ENCODE measurements at places on chromosomes 3 and 15.

DNA sequence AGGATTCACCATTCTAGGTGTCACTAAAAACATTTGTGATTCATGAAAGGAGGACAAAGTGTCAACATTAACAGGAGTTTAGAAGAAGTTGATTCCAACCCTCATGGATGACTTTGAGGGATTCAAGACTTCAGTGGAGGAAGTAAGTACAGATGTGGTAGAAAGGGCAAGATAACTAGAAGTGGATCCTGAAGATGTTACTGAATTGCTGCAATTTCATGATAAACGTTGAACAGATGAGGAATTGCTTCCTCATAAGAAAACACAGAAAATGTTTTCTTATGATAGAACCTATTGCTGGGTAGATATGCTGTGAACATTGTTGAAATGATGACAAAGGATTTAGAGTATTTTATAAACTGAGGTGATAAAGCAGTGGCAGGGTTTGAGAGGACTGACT, 23.5 kb upstream of the ATP2C1 start:
- DNase-seq = no peak

DNA sequence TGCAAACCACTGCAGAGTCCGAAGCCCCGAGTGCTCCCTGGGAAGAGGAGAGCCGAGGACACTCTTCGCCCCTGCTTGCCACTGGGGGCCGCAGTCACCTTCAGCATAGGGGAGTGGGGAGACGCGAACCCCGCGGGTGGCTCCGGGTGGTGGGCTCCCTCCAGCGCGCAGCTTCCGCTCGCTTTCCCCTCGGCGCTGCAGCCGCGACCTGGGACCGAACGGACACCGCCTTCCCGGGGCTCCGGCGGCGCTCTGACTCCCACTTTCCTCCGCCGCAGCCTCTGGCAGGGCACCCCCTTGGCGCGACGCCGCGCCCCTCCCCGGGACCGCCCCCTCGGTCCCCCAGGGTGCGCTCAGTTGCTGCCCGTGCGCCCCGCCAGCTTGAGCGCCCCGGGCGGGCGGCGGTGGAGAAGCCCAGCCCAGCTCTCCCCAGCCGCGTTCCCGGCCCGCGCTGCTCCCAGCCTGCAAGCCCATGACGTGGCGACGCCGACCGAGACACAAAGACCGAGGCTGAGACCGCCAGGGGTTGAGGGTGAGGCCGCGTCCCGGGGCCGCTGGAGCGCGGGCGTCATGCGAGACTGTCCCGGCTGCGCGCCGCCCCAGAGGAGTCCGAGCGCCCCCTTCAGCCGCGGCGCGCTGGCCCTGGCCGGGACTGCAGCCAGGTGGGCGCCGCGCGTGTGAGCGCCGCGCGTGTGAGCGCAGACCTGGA, at the start of gene MINAR1:
MINAR1 (plus strand) TSS at position 701 of the 709 bp plus-strand sequence. CDS start 23,812 bp downstream, outside the sequence.
- no peak for DNase-seq

DNA sequence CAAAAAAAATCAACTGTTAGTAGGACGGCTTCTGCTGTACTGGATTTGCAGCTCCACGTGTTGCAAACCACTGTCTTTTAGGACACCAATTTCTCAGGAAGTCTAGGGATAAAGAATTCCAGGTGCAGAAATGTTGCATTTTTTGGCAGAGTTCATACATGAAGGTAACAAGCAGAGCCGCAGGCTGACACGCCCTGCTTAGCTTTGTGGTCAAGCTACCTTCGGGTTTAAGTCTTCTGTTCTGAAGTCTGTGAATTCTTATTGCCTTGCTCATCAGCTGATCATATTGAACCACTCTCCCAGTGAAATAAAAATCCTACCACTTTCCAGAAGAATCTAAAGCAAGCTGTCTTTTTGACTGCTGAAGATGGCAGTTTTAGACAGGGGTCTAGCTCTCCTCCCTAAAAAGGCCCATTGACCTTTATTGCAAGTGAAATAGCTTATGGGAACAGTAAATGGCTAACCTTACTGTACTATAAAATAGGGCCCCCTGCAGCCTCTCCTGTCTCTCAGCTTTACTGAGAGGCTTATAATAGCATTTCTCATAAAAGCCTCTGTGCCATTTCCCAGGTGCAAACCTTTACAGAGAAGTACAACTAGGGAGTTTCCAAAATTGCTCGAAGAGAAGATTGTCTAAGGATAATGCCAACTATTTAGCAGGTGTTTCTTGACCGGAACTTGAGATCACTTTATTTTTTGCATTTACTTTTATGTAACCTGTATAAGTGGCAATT, 262.2 kb upstream of the IL12A start:
- DNase-seq = no peak

- DNase-seq = no peak
Observed at GRCh38 chr3:107829185-107829584, 261.6 kb downstream of the CD47 start.

DNA sequence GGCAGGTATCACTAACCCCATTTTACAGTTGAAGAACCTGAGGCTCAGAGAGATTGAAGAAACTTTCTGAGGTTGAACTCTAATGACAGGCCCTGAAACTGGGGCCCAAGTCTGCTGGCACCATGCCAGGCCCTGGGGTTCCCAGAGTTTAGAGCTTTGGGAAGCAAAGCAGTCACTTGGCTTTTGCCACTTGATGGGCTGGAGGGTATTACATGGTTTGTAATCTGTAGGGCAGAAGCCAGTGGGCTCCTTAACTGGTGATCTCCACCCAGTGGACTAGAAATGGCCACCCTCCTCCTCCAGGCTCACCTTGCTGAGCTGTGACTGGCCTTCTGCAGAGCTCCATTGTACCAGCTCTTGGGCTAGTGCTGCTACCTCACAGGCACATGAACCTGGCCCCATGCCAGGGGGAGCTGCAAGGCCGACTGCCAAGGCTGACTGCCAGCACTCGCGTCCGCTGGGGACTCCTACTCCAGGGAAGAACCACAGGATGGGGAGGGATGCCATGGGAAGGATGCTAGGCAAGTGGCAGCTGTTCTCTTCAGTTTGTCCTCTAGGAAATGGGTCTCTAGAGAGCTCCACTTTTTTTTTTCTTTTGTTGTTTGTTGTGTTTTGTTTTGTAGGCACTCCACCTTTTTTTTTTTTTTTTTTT, 104.8 kb downstream of the ETFA start:
- no peak for DNase-seq

DNA sequence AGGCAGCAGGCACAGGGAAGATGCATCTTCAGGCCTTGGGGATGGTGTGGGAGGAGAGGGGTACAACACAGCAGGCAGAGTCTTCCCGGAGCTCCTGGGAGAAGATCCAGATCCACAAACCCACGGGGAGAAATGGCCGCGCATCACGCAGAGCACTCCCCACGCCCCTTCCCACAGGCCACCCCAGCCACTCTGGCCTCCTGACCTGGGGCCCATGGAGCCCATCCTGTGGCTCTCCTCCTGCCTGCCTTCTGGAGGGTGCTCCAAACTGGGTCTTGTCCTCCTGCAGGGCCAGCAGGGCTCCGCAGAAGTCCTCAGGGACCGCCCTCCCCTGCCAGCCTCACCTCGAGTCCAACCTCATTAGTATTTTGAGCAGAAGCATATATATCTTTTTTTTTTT, 17.9 kb downstream of the CORO2B start:
- DNase-seq = no peak

DNA sequence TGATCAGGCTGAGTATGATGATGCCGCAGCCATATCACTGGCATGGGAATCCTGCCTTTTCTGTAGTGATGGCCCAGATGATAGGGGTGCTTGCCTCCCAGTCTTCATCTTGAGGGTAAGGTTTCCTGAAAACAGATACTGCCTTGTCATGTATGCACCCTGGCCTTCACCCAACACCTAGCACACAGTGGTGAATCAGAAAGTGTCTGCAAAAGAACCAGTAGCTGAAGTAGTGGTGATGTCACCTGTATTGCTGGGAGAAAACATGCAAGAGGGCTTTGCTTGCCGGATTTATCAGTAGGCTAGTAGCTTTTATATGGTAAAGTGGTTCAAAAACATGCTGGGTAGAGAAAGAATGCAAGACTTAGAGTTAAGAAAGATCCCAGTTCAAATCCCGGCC, 419.8 kb upstream of the WNT5A start:
- DNase-seq = no peak

DNA sequence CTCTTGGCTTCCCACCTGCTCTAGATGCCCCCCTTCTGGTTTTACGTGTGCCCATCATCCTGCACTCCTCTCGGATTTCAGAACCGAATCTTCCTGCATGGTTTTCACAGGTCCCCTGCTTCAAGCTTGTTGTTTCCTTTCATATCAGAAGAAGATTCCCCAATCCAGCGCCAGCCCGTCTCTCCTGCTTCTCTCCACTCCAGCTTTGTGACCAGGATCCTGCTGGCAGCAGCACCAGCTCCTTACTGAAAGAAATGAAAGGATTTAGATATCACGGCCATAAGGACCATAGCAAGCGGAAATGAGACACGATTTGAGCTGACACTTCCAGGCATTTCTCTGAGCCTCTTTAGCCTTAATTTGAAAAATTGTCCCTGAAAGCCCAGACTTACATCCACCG, 180.3 kb upstream of the UBE3A start:
- no peak for DNase-seq

- peak; percentile 72 for DNase-seq
Observed at GRCh38 chr3:39291903-39292329, 12.1 kb upstream of the CX3CR1 start.

DNA sequence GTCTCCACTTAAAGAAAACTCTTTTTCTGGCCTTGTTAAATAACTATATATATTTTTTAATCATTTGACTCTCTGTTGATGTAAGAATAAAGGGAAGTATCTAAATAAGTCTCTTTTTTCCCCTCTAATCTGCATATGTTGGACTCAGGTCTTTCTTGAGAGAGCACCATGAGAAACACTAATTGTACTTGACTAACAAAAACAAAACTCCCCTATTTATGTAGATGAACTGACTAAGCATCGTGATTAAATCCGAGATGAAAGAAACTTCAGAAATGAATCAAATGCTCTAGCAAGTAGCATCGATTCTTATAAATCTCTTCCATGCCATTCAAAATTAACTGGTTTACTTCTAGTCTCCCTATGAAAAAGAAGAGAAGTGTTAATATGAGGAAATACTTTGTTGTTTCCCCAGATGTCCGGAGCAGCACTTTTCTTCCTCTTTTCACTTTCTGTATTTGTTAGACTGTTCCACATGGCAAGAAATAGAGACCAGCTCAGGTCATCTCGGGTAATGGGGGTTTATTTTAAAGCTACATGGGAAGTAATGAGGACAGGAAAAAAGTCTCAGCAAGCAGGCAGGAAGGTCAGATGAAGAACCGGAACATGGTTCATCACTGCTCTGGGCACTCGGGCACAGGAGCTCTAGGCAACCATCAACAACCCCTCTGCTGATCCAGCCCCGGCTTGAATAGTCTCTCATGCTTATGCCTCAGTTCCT, 288.3 kb downstream of the CNTN6 start:
- no peak for DNase-seq

GRCh38 chr15:31042751-31043150, 51.3 kb upstream of the MTMR10 start:
- no peak for DNase-seq

- no peak for DNase-seq
Observed at GRCh38 chr3:156174229-156174847, 54.0 kb downstream of the KCNAB1 start.

- no peak for DNase-seq
Observed at GRCh38 chr3:170424879-170425278, 6.2 kb downstream of the CLDN11 start.

- no peak for DNase-seq
Observed at GRCh38 chr15:67150023-67150860, 84.8 kb downstream of the SMAD3 start.

- no peak for DNase-seq
Observed at GRCh38 chr15:63553388-63553791, 43.8 kb upstream of the FBXL22 start.

DNA sequence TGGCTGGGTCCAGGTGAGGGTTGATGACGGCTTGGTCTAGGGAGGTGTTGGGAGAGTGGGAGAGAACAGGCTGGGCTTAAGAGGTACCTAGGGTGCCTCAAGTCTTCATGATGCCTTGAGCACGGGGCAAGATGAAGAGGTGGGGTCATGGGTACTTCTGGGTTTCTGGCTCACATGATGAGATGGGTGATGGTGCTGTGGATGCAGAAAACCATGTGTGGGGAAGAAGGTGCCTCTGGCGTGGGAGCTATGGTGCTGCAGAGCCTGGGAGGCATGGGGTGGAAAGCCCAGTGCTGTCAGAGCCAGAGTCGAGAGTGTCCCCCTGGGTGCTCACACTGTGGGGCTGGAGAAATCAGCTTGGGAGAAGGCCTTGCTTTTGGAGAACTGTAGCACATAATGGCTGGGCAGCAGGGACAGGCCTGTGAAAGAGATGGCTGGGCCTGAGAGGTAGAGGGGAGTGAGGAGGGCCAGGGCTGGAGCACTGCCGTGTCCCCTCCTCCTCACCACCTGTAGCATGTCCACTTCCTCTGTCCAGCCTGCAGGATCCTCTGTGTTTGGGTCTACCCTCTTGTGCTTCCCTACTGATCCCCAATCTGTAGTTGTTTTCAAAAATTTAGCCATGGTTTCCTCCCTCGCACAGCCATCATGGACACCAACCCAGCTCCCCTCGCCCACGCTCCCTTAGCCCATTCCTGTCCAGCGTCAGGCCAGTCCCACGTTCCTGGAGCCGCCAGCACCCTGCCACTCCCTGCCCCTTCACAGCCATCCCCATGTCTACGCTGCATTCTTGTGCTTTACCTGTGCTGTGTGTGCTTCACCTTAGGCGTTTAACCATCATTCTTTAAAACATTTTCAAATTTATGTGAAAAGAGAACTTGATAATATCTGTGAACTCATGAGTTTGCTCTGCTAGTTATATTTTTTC, 132.0 kb downstream of the EEFSEC start:
- DNase-seq = no peak

DNA sequence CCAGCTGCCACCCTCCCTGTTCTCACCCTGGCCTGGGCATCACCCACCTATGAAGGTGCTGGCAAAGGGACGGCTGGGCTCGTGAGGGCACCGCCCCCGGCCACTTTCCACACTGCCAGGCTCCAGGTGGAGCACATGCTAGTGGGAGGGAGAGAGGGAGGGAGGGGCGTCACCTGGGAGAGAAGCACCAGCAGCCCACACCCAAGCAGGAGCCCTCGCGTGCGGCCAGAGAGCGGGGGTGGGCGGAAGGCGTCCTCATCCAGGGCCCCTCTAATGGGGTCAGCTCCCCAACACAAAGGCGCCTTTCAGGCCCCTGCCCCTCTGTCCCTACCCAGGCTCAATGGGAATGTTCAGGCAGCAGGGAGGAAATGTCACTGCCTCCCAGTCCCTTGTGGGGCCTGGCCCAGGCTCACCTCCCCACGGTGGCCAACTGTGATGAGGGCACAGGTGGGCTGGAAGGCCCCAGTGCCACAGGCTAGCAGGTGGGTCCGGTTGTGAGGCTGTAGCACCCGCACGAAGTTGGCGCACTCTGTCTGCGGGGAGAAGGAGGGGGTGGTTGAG, 3.1 kb downstream of the SEMA3G start:
- DNase-seq = no peak
